Upper lobe of left lung (tissue), 6 donors: ENCODE measurements at places on chromosomes 6 and 20. TPM values are rescaled to one million over a fixed set of nuclear protein-coding genes. Genes with fewer than 3 reads are reported as not detected.

GRCh38 chr20:49236301-49236700, 17.1 kb downstream of the DDX27 start:
- H3K36me3 ChIP-seq = peaks cover 85% of the 10 kb centered on the region
- H3K4me1 ChIP-seq = no peaks in the 10 kb centered on the region
- DNase-seq = no peak
- H3K4me3 ChIP-seq = no peak overlapping the region
- H3K27ac ChIP-seq = no peak overlapping the region

GRCh38 chr6:20700375-20700774, 166.1 kb downstream of the CDKAL1 start:
- no peaks in the 10 kb centered on the region for H3K4me1 ChIP-seq
- H3K4me3 ChIP-seq = no peak overlapping the region
- H3K27me3 ChIP-seq = no peaks in the 10 kb centered on the region
- no peaks in the 10 kb centered on the region for H3K36me3 ChIP-seq

DNA sequence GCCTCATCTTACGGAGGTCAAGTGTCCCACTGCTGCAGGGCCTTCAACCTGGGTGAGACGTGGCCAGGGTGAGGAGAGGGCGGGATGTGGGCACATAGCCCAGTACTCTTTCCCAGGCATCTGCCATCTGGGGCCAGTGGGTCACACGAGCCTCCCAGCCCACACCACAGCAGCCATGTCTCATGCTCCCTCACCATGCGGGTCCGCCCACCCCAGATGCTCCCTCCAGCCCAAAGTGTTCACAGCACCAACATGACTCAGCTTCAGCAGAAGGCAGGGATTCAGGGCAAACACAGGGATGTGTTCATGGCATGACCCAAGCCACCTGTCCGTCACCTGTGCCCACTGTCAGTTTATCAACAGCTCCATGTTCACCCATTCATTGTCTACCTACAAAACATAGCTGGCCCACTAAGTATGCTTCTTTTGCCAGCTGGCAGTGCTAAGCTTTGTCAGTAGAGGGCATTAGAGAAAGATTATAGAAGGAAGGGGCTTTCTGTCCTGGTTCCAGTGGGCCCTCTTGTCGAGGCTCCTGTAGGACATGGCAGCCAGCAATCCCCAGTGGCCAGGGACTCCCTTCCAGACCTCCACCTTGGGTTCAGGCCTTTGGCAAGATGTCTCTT, 109.2 kb downstream of the FOXF2 start:
- no peaks in the 10 kb centered on the region for H3K27me3 ChIP-seq
- DNase-seq = no peak
- H3K36me3 ChIP-seq = no peaks in the 10 kb centered on the region

DNA sequence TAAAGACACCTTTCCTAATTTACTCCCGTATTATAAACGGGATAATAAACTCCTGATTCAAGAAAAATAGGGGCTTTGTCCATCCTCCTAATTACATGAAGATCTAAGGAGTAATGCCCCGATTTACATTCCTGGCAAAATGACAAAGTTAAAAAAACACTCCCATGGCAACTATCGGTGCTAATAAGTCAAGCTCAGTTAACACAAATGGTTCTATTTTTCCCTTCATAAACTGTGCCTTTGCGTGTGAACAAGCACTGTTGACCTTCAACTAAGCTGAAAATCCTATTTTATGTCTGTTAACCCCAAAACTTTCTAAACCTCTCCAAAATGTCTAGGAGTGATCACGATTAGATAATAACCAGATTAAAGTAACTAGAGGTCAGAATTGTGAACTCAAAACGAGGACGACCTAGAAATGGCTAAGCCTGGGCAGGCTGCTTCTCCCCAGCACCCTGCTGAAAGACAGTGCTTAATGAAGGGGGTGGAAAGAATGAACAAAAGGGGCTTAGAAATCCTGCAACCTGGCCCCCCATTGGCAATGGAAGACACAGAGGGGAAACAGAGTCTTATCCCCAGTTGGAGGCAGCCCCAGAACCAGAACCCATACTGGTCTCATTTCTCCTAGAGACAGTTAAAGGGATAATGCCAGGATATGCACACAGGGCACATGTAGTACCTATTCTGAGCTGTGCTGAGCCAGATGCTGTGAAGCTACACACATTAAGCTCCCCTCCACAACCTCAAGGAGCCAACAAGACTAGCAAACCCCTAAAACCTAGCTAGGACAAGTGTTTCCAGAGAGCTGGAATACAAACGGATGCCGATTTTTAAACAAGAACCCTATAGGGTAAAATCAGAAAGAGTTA, 23.0 kb downstream of the SLC23A2 start:
- H3K27ac ChIP-seq = no peak overlapping the region
- no peaks in the 10 kb centered on the region for H3K36me3 ChIP-seq
- H3K27me3 ChIP-seq = no peaks in the 10 kb centered on the region
- DNase-seq = no peak
- peaks cover 8% of the 10 kb centered on the region for H3K4me1 ChIP-seq

DNA sequence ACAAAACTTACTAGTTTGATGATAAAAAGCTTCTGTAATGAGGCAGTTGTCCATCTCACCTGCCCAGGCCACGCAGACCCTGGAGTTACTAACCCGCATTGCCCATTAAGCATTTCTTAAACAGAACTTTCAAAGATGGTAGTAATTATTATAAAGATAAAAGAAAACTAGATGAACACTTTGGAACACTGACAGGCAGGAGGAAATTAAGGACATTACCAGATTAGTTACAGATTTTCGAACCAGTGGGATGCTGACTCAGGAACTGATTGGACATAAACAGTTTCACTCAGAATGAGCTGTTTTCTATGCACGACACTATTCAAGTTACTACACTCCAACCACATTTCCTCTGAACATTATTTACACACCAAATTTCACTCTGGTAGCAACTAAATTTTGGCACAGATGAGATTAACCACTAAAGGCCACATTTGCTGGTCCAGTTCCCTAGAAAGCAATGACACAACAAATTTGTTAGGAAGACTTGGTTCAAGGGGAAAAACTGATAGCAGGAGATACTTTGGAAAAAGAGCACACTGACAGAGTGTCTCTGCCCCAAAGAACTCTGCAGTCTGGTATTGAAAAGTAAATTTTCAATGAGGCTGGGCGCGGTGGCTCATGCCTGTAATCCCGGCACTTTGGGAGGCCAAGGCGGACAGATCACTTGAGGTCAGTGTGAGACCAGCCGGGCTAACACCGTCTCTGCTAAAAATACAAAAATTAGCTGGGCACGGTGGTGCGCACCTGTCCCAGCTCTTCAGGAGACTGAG, 3.0 kb downstream of the ROMO1 start:
- H3K4me3 ChIP-seq = no peak overlapping the region
- no peak overlapping the region for H3K27ac ChIP-seq
- no peak for DNase-seq

- no peaks in the 10 kb centered on the region for H3K36me3 ChIP-seq
- no peak for DNase-seq
- H3K27me3 ChIP-seq = no peaks in the 10 kb centered on the region
- no peak overlapping the region for H3K27ac ChIP-seq
- no peak overlapping the region for H3K4me3 ChIP-seq
Observed at GRCh38 chr6:33215271-33216116, 7.2 kb downstream of the RING1 start.

GRCh38 chr6:39893286-39893685, 41.0 kb downstream of the MOCS1 start:
- peaks cover 4% of the 10 kb centered on the region for H3K4me1 ChIP-seq
- no peaks in the 10 kb centered on the region for H3K27me3 ChIP-seq

- peaks cover 17% of the 10 kb centered on the region for H3K4me1 ChIP-seq
- H3K27me3 ChIP-seq = no peaks in the 10 kb centered on the region
- H3K27ac ChIP-seq = no peak overlapping the region
- no peak for DNase-seq
- H3K4me3 ChIP-seq = no peak overlapping the region
- H3K36me3 ChIP-seq = no peaks in the 10 kb centered on the region
Observed at GRCh38 chr6:73562558-73562957, 41.7 kb upstream of the EEF1A1 start.

- no peaks in the 10 kb centered on the region for H3K36me3 ChIP-seq
- H3K4me3 ChIP-seq = peak overlapping the region; percentile 49
- no peaks in the 10 kb centered on the region for H3K27me3 ChIP-seq
- peaks cover 24% of the 10 kb centered on the region for H3K4me1 ChIP-seq
- DNase-seq = no peak
Observed at GRCh38 chr20:32010666-32011065, 428 bp downstream of the CCM2L start.

DNA sequence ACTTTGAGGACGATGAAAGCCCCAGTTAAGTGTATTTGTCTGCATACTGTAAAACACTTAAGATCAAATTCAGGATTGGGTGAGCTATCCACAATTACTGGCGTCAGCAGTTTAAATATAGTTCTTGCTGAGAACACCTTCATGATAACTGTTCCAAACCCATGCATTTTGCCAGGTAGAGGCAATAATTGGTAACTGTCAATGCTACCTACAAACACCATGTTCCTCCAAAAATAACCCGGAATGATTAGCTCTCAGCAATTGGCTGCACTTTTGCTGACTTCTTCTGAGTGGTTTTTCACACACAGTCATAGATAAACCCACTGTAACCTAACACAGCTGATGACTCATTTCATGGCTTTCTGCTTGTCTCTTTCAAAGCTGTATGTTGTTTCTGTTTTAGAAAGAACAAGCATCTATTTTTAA, 1358.6 kb upstream of the GJE1 start:
- DNase-seq = no peak
- no peak overlapping the region for H3K27ac ChIP-seq
- H3K36me3 ChIP-seq = no peaks in the 10 kb centered on the region
- no peaks in the 10 kb centered on the region for H3K27me3 ChIP-seq
- H3K4me1 ChIP-seq = no peaks in the 10 kb centered on the region

GRCh38 chr6:154919806-154920205, 75.3 kb upstream of the TIAM2 start:
- H3K4me3 ChIP-seq = no peak overlapping the region
- DNase-seq = no peak
- no peak overlapping the region for H3K27ac ChIP-seq
- H3K27me3 ChIP-seq = no peaks in the 10 kb centered on the region

DNA sequence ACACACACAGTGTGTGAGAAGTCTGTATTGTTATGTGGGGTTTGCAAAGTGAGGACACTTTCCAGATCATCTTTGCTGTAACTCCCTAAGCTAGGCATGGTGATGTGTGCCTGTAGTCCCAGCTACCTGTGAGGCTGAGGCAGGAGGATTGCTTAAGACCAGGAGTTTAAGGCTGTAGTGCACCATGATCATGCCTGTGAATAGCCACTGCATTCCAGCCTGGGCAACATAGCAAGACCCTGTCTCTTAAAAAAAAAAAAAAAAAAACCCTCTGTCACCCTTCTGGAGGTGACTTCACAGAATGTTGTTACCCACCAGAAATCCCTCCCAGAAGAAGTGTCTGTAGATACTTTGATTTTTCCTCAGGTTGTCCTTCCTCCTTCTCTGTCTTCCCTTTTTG, 14.9 kb downstream of the CASS4 start:
- no peaks in the 10 kb centered on the region for H3K36me3 ChIP-seq
- no peak for DNase-seq
- H3K27ac ChIP-seq = peak overlapping the region; percentile 15
- peaks cover 36% of the 10 kb centered on the region for H3K4me1 ChIP-seq
- no peaks in the 10 kb centered on the region for H3K27me3 ChIP-seq
- no peak overlapping the region for H3K4me3 ChIP-seq

DNA sequence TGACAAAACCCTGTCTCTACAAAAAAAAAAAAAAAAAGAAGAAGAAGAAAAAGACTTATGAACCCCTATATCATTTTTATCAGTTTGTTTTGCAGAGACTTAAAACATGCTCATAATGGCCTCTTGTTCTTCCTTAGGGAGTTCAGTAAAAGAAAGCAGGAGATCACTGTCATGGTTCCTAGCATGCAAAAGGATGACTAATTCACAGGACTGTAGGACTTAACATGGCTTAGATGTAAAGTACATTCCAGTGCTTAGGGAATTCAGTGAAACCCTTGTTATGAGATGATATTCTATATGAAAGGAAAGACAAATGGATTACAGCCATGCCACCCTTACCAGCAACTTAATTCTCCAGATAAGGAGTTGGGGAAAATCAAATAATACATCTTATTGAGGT, 29.5 kb downstream of the EEF1A1 start:
- H3K4me3 ChIP-seq = no peak overlapping the region
- H3K27me3 ChIP-seq = no peaks in the 10 kb centered on the region
- peaks cover 6% of the 10 kb centered on the region for H3K36me3 ChIP-seq
- H3K4me1 ChIP-seq = no peaks in the 10 kb centered on the region

GRCh38 chr20:6921717-6922386, 154.4 kb downstream of the BMP2 start:
- DNase-seq = no peak
- no peak overlapping the region for H3K4me3 ChIP-seq
- H3K4me1 ChIP-seq = no peaks in the 10 kb centered on the region
- no peaks in the 10 kb centered on the region for H3K27me3 ChIP-seq
- H3K27ac ChIP-seq = no peak overlapping the region
- H3K36me3 ChIP-seq = no peaks in the 10 kb centered on the region

- no peak overlapping the region for H3K4me3 ChIP-seq
- H3K27ac ChIP-seq = no peak overlapping the region
- no peak for DNase-seq
- no peaks in the 10 kb centered on the region for H3K4me1 ChIP-seq
- peaks cover 13% of the 10 kb centered on the region for H3K36me3 ChIP-seq
- H3K27me3 ChIP-seq = no peaks in the 10 kb centered on the region
Observed at GRCh38 chr6:138468320-138469015, 30.8 kb downstream of the NHSL1 start.

- no peaks in the 10 kb centered on the region for H3K27me3 ChIP-seq
- H3K27ac ChIP-seq = no peak overlapping the region
- no peak overlapping the region for H3K4me3 ChIP-seq
- H3K4me1 ChIP-seq = no peaks in the 10 kb centered on the region
- DNase-seq = no peak
- no peaks in the 10 kb centered on the region for H3K36me3 ChIP-seq
Observed at GRCh38 chr6:53710788-53711187, 45.2 kb upstream of the KLHL31 start.

DNA sequence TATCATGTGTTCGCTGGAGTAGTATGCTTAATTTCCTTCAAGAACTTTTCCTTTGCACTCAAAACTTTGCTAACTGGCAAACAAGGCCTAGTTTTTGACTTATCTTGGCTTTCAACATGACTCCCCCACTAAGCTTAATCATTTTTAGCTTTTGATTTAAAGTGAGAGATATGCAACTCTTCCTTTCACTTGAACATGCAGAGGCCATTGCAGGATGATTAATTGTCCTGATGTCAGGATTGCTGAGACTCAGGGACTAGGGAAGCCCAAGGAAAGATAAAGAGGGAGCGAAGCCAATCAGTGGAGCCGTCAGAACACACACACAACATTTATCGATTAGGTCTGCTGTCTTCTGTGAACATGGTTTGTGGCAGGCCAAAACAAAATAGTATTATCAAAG, 491.4 kb downstream of the CBLN4 start:
- H3K4me1 ChIP-seq = no peaks in the 10 kb centered on the region
- no peaks in the 10 kb centered on the region for H3K36me3 ChIP-seq
- no peak overlapping the region for H3K4me3 ChIP-seq
- no peak for DNase-seq

The C2 gene
- total RNA-seq = 299 TPM

The MLIP gene
- total RNA-seq = 0.76 TPM

The HLA-DQA2 gene
- total RNA-seq = 1.4 TPM

The DOK5 gene
- total RNA-seq = not detected

The ZC2HC1B gene
- not detected for total RNA-seq
